ENCODE measurements at places on chromosomes 5 and 9.

- DNase-seq, result no peak
Observed at GRCh38 chr5:124279146-124279876, 467.1 kb downstream of the ZNF608 start.

DNA sequence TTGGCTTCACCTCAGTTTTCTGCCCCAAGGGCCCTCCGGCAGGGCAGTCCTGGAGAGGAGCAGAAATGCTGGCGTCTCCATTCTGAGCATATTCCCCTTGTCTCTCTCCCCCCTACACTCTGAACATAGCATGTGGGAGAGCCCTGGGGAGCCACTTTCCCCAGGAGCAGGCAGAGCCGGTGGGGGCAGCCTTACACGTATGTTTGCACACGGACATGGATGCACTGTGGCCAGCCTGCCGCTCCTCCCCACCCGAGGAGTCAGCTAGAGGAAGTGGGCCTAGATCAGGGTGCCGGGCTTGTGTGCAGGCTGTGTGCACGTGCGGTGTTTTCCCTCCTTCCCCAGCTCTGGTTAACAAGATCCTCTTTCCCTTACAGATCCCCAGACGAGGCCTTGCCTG, 25.4 kb upstream of the POMT1 start:
- no peak for DNase-seq

DNA sequence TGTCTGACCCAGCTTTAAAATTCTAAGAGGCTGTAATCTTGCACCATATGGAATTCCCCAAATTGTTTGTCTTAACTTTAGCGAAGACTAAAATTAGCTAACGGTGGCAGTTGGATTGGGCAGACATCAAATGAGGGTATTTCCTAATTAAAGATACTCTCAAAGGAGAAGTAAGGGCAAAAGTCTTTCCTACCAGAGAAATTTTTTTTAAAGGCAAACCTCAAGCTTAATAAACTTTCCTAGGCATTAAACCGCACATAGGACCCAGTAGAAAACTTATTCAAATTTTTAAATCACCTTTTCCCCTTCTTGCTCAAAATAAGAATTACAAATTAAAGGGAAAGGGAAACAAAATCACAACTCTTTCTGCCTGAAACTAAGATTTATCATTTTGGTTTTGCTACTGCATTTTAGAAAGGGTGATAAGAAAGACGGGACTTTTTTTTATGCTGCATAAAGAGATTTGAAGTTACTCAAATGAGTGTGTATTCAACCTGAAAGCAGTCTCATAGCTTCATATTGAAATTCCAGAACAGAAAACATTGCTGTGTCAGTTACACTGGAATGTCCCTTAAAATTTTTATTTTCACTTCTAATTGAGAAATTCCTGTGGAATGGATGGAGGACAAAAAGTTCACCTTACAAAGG, 189.1 kb upstream of the PTGER4 start:
- DNase-seq, result no peak

- no peak for DNase-seq
Observed at GRCh38 chr9:124045076-124045829, 33.7 kb downstream of the LHX2 start.

DNA sequence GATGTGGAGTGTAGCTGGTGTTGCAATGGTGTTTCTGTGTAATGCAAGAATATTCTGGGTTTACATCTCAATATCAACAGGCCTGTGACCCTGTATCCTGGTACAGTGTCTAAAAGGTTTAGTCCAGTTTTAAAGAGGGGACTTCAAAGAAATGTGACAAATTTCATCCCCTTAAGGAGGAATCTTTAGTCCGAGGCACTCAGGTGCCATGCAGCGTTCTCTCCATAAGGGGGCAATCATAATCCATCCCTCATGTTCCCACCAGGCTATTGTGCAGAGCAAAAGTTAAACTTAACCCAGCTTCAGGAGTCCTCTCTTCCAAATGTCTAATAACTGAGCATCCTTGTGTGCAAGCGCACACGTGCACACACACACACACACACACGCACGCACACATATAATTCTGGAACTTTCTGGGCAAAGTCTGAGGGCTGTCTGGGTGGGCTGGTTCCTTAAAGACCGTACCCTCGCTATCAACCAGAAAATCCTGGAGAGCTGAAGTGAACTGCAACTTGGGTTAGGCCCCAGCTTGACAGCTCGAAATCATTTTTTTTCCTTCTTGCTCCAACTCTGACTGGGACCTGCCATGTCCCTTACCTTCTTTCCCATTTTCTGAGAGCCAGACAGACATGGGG, 46.0 kb downstream of the CRB2 start:
- DNase-seq, result peak; percentile 28

DNA sequence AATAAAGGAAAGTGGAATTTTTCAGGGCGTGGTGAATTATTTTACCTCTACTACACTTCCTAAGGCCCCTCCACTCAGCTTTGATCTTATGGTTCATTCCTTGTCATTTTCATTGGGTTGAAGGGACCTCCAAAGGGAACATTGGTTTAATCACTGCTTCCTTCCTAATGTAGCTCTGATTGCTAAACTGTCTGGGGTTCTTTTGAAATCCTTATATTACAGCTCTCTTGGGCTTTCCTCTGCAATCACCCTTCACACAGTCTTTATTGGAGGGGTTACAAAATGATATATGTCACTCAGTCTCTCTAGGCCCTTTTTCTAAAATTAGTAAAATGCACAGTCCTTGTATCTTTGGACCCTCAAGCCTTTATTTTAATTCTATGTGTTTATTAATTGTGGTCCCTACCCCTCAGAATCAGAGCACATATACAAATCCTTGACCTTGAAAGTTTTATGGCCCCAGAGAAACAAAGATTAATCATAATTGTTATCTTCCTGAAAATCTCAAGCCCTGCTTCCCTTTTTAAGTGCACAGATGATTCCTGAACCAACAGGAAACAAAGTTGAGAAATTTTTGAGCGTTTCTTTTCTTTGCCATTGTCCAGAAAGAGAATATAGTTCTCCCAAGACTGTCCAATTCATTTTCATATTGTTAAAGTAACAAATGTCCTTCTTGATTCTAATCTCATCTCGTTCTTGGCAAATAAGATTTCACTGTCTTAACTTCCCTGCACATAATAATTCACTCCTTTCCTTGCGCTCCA, 330.0 kb downstream of the ARRDC3 start:
- no peak for DNase-seq

GRCh38 chr5:125874717-125875116, 548.5 kb upstream of the GRAMD2B start:
- DNase-seq, result no peak

DNA sequence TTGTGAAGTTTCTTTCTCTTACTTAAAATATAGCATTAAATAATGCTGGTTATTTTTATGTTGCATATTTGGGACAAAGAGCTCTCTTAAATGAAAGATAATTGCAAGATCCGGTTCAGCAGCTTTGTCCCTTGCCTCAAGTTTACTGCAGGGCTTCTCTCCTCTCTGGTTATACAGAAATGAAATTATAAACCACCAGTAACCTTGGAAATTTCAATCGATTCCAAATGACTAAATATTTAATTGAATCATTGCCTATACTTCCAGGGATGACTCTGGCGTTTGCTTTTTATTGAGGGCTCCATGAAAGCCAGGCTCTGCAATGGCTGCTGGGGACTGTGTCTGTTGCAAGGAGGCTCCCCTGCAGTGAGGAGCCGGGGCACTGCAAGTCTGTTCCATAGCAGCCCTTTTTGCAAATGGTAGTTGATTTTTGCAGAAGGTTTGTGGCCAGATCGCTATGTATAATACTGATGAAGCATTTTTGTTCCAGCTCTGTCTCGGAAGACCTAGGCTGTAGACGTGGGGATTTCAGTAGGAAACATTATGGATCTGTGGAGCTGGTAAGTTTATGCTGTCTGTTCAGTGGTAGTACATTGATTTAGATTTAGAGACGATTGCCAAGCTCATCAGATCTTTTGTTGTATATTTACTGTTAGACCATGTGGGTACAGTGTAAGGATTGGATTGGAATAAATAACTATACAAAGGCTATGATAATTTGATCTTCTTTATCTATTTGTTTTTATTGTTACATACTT, at the start of gene GARNL3:
Gene GARNL3 (plus strand): TSS at position 313 of the 758 bp plus-strand sequence. CDS start 104 bp downstream, at position 417.
- DNase-seq, result no peak

Data from hematopoietic multipotent progenitor cell treated with erythropoietin and hydrocortisone succinate and interleukin-3 and kit ligand, for 15 days (in vitro differentiated cells).